ENCODE measurements at places on chromosomes 1 and 21. TPM values are rescaled to one million over a fixed set of nuclear protein-coding genes. Genes with fewer than 3 reads are reported as not detected.

GRCh38 chr1:22412932-22413727, 38.5 kb upstream of the ZBTB40 start:
- peaks cover 8% of the 10 kb centered on the region for H3K27me3 ChIP-seq
- peaks cover 6% of the 10 kb centered on the region for H3K36me3 ChIP-seq
- peak overlapping the region; percentile 35 for H3K4me3 ChIP-seq
- H3K4me1 ChIP-seq = peaks cover 20% of the 10 kb centered on the region
- peak overlapping the region; percentile 57 for H3K27ac ChIP-seq

GRCh38 chr1:116942344-116942743, 32.6 kb downstream of the PTGFRN start:
- H3K27me3 ChIP-seq = no peaks in the 10 kb centered on the region
- H3K4me1 ChIP-seq = no peaks in the 10 kb centered on the region
- H3K36me3 ChIP-seq = no peaks in the 10 kb centered on the region
- no peak for DNase-seq
- H3K4me3 ChIP-seq = no peak overlapping the region

CELA2B gene
- not detected for total RNA-seq

DNA sequence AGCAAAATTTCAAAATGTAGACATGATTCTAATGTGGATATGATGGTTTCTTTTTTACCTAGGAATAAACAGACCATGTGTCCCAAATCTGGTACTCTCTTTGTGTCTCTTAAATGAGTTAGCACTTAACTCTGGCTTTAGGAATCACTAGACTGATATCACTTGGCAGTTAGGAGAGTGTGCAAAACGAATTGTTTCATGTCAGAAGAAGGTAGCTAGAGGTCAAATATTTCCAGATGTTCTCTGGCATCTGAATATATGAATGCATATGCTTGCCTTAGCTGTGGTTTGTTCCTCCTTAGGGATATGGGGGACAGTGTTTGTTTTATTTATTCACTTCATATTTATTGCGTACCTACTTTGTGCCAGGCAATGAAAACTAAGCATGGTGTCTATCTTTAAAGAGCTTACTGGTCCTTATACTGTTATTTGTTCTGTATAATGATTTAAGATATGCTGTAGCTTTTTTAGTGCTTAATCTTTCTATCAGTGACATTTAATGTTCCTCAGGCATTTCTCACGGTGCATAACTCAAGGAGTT, 65.2 kb downstream of the LRRC8C start:
- H3K27ac ChIP-seq = no peak overlapping the region
- no peak overlapping the region for H3K4me3 ChIP-seq
- H3K4me1 ChIP-seq = no peaks in the 10 kb centered on the region
- DNase-seq = no peak
- H3K36me3 ChIP-seq = no peaks in the 10 kb centered on the region
- H3K27me3 ChIP-seq = no peaks in the 10 kb centered on the region
